ENCODE measurements at places on chromosomes 6 and 20.

DNA sequence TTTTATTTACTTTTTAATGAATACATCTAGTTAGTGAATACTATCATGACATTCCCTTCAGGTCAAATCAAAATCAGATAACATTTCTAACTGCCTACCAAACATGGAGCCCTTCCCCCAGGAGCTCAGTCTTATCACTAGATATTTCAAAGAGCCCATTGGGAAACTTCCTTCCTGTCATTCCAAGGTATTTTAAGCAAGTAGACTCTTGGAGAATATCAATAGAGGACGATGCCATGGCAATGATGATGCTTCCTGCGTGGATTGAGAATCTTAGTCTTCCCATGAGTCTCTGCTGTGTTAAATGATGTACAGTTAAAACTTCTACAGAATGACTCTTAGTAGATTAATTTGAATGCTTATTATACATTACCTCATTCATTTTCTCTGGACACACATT is 384.9 kb downstream of the CENPW start:
- DNase-seq: no peak

DNA sequence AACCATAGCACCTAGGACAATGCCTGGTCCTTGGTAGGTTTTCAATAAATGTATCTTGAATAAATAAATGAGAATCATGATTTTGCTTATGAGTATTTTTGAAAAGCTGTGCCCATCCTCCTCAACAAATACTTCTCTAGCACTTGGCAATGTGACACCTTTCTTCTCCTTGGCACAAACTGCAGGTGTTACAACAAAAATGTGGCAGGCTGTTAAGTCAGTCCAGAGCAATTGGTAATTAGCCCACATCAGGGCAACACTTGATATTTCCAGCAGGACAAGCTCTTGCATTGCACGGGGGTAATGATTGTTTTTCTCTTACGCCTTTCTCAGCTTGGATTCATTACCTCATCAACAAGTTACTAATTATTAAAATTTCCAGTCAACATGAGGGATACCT is 31.6 kb upstream of the SNX9 start:
- DNase-seq: no peak

GRCh38 chr6:43781941-43782704 is 12.1 kb downstream of the VEGFA start:
- DNase-seq: no peak

DNA sequence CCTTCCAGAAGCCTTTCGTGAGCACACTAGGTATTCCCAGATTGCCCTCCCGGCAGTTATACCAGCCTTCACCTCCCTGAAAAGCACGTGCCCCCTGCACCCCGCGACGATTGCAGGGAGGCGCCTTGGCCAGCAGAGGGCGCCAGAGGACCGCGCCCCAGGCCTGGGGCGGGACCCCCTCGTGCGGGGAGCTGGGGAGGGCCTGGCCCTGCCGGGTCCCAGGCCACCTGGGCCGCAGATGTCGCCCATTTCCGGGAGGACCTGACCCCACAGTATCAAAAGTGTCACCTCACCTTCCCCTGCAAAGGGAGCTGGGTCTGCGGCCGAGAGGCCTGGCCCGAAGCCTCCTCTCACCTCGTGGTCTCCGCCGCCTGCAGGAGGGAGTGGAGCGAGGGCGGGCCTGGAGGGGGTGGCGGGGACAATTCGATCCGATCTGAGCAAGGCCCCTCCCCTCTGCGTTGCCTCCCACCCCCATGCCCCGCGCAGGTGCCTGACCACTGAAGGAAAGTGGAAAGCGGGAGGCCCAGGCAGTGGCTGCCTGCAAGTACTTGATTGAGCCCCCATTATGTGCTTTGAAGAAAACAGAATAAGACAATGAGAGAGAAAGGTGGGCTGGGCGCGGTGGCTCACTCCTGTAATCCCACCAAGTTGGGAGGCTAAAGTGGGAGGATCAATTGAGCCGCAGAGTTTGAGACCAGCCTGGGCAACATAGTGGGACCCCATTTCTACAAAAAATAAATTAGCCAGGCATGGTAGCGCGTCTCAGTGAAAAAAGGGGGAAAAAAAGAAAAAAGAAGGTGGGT is 3.5 kb upstream of the SNAI1 start:
- peak; percentile 58 for DNase-seq

DNA sequence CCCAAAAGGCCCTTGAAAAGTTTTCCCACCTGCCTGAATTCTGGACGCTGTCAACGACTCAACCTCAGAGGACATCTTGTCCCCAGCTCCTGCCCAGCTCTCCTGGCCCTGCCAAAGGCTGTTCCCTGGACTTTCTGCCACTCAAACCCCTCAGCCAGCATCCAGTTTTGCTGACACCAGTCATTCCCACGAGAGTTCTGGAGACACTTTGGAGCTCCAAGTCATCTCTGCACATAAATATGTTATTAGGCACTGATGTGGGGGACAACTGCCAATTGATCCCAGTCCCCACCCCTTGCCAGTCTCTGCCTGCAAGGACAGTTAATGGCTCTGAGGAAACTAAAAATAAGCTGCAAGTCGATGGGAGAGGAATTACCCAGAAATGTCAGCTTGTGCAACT is 38.9 kb upstream of the KCNB1 start:
- DNase-seq: no peak

DNA sequence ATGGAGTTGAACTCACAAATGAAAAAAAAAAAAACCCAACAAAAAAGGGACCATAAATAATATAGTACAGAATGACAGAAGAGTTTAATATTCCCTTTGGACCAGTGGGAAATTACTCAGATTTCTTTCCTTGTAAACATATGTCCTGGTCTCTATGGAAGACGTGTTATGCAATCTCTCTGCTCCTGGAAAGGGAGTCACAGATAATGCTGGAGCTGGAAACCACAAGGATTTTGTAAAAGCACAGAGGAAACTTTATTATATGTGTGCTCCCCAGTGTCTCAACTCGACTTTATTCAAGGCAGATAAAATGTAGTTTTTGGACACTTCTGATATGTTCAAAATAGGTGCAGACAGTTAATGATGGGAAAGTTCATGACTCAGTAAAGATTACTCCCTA is 88.1 kb upstream of the ZFP64 start:
- DNase-seq: no peak

GRCh38 chr20:21272279-21272678 is 30.9 kb upstream of the XRN2 start:
- DNase-seq: no peak

DNA sequence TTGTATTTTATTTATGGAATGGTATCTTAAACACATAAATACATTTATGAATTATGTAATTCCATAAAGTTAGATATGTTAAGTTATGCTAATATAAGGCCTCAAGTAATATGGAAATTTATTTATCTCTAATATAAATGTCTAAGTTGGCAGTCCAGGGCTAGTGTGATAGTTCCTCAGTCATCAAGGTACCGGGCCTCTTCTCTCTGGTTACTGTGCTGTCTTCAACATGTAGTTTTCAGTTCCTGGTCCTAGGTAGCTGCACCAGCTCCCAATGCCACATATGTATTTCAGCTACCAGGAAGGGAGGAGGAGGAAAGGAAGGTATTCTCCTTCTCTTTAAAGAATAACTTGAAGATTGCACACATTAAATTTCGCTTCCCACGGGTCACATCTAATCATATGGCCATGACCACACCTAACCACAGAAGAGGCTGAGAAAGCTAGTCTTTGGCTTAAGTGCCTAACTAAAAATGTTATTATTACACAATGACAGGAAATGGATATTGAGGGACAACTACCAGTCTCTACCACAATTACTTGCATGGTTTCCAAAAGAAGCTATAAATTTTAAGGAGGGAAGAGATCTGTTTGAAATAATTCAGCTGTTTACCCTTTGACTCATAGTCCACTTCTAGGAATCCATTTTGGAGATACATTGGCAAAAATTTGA is 68.6 kb downstream of the BCKDHB start:
- no peak for DNase-seq

GRCh38 chr6:76453270-76453669 is 380.8 kb upstream of the IMPG1 start:
- DNase-seq: no peak

- DNase-seq: no peak
Observed at GRCh38 chr6:89483111-89483720, 50.3 kb downstream of the ANKRD6 start.

- no peak for DNase-seq
Observed at GRCh38 chr6:154673919-154674318, 59.3 kb upstream of the SCAF8 start.

GRCh38 chr6:52537001-52537753 is 39.7 kb downstream of the TRAM2 start:
- no peak for DNase-seq

DNA sequence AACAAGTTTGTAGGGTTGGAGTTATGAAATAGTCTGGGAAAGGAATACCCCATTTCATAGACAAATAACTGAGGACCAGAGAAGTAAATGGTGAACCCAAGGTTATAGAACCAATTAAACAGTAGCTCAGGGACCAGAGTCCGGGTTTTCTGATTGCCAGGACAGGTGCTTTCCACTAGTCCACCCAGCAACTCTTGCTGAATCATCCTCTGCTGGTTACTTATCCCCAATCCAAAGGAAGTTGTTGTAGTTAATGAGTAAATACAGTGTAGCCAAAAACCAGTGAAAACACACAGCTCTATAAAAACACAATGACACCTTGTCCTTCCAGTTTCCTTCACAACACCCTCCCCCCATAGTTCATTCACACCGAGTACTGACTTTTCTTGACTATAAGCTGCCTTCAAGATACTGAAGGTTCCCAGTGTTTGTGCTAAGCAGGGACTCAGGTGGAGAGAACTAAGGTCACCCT is 766 bp upstream of the TINAG start:
- DNase-seq: no peak

DNA sequence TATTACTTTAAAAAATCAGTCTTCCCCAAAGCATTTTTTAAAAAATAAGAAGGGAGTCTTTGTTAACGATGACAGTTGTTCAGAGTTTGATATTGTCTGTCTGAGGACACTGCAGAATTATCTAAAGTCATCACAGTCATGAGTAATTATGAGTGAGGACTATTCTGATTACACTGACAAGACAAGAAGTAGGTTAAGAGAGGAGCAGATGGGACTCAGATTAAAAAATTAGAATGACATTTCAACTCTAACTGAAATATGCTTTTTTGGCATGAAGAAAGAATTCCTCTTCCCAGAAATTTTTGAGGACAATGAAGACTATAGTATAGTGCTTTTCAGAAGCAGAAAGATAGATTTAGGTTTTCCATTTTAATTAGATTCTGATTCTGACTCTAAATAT is 456.5 kb downstream of the EPHA7 start:
- DNase-seq: no peak

GRCh38 chr20:39789411-39789810 is 827.3 kb downstream of the DHX35 start:
- DNase-seq: no peak

DNA sequence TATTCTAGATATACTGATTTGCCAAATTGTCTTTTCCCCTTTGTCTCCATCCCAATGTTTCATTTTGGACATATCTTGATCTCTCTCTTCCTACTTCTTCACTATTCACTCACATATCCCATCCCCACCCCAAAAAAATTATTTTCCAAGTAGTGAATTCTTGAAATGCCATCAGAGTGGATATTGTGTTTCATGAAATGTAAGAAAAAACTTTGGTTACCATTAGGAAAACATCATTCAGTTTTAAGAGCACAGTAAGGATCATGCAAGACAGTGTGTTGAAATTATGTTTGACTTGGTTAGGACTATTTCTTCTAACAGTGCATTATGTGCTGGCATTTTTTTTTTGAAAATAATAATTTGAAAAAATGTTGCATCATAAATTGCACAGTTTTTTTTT is 5.7 kb downstream of the RSPO3 start:
- no peak for DNase-seq

DNA sequence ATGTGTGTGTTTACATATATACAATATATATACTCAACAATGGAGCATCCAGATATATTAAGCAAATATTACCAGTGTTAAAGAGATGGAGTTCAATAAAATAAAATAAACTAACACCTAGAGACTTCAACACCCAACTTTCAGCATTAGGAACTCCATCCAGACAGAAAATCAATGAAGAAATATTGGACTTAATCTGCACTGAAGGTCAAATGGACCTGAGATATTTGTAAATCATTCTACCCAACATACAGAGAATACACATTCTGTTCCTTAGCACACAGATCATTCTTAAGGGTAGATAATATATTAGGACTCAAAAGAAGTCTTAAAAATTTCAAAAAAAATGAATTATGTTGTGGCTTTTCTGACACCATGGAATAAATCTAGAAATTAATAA is 832.3 kb upstream of the ADGRB3 start:
- no peak for DNase-seq

- DNase-seq: no peak
Observed at GRCh38 chr6:159103396-159104162, 58.8 kb upstream of the TAGAP start.

DNA sequence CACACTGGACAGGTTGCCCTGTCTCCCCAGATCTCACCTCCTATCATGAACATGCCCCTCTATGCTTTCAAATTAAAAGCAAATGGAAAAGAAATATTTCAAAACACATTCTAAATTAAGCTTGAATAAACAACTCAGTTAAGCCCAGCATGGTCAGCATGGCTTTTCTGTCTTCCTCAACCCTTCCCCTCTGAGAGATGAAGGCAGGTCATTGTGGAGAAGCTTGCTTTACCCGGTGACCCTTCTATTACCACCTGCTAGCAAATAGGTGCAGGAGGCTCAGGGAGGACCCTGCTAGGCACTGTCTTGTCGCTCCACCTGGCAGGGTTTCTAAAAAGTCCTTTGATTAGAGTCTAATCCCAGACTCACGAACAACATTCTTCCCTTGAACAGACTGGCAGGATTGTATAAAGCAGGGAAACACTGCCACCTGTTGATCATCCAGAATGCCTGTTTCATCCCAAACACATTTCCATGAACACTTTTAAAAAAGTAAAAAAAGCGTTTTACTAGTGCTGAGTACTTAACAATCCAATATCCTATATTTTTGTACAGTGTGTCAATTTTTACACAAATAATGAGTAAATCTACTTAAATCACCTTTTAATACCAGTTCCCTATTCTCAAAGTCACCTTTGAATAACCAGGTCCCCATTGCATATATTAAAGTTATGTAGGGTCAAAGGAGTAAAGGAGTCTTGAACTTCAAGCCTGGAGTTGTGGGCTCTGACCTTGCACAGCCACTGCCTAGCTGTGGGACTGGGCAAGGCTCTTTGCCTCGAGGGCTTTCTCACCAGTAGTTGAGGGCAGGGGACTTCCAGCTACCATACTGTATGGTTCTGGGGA is 75.5 kb downstream of the GPR6 start:
- DNase-seq: no peak

DNA sequence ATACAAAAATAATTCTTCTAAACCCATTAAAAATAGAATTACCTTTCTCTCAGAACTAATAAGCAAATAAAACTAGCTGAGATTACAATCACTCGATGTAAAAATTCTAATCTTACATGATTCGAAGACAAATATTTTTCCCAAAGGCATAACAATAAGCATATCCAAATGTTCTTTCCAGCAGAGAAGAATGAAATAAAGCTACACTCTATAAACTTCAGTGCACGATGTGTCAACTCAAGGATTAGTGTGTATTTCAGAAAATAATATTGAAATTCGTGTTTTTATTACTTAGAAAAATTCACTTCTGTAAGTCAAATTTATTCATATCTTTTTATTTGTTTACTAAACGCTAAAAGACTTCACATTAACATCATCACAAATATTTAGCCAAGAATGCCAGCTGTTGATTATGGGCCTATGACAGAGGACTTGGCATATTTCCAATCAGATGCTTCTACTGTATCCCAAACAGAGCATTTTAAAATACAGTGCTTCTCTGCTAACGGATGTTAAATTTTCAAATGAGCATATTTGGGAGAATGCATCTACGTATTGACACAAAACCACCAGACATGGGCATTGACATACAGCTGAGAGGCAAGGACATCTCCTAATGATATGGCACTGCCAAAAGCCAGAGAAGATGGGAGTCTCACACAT is 54.7 kb upstream of the PDE7B start:
- no peak for DNase-seq

GRCh38 chr6:156161471-156161870 is 615.7 kb upstream of the ARID1B start:
- no peak for DNase-seq
